ENCODE measurements at places on chromosomes 2 and 18. TPM values are rescaled to one million over a fixed set of nuclear protein-coding genes. Genes with fewer than 3 reads are reported as not detected.
A peak's percentile ranks its signal among the peaks of the same experiment; 100 is the strongest.

Gene ZAP70
- 3.1 TPM for total RNA-seq

Gene TLX2
- total RNA-seq = 0.18 TPM

Gene B3GNT7
- total RNA-seq = 7.0 TPM

Gene ACKR3
- 78.7 TPM for total RNA-seq

Gene INPP1
- 18.4 TPM for total RNA-seq

Gene CNGA3
- total RNA-seq = not detected

Gene CFC1
- not detected for total RNA-seq

Gene FEV
- total RNA-seq = 0.29 TPM

Gene ANKRD36B
- total RNA-seq = 64.5 TPM

- DNase-seq = no peak
These were observed 2.9 kb downstream of the ARPC2 start for GRCh38 chr2:218219934-218220333.

- peak; percentile 24 for DNase-seq
These were observed 17.3 kb downstream of the PARD6G start for GRCh38 chr18:80229766-80230745.

GRCh38 chr2:184370954-184371353 lies 227.4 kb upstream of the ZNF804A start:
- no peak for DNase-seq

DNA sequence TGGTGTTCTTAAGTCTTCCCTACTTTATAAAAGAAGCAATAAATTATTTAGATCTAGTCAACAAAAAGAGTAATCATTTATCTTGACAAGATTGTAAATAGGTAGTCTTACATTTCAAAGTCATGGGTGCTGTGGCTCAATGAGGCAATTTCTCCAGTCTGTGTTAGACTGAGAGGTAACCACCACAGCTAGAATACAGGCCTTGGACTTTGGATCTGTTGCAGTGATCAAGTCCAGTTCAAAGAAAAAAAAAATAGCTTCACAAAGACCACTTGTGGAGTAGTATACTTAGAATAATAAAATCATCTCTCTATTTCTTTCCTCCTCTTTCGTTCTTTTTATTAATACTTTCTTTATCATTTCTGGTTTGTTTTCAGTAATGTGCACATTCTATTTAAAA lies 93.1 kb upstream of the FSIP2 start:
- DNase-seq = no peak

- no peak for DNase-seq
These were observed 288.3 kb upstream of the FBXO11 start for GRCh38 chr2:48194641-48195040.

GRCh38 chr2:81093031-81093430 lies 788.5 kb upstream of the LRRTM1 start:
- no peak for DNase-seq

DNA sequence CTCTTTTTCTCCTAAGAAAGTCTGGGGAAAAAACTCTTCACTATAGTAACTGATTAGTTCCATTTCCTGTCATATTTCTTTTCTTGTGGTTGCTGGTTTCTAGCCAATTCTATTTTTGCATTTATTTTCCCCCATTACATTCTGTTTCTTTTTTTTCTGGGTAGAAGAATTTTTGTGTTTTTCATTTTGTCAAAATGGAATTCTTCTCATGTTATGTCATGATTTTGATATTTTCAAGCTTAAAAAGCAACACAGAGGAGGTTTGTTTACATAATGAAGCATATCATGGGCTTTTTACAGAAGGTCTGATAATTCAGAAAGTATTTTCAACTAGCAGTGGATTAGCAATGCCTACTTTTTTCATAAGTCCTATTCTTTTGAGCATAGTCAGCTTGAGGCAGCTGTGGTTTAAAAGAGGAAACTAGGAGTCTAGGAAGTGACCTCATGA lies 102.0 kb downstream of the MAP2 start:
- DNase-seq = no peak

GRCh38 chr2:69817729-69818501 lies 11.5 kb upstream of the GMCL1 start:
- no peak for DNase-seq

- DNase-seq = no peak
These were observed 124.8 kb downstream of the DYM start for GRCh38 chr18:49335677-49336076.

- DNase-seq = no peak
These were observed 154.2 kb downstream of the ATP9B start for GRCh38 chr18:79223431-79223830.

- DNase-seq = no peak
These were observed 29.9 kb upstream of the L3MBTL4 start for GRCh38 chr18:6444466-6445228.

GRCh38 chr2:149597668-149598326 lies 10.2 kb upstream of the MMADHC start:
- peak; percentile 45 for DNase-seq

DNA sequence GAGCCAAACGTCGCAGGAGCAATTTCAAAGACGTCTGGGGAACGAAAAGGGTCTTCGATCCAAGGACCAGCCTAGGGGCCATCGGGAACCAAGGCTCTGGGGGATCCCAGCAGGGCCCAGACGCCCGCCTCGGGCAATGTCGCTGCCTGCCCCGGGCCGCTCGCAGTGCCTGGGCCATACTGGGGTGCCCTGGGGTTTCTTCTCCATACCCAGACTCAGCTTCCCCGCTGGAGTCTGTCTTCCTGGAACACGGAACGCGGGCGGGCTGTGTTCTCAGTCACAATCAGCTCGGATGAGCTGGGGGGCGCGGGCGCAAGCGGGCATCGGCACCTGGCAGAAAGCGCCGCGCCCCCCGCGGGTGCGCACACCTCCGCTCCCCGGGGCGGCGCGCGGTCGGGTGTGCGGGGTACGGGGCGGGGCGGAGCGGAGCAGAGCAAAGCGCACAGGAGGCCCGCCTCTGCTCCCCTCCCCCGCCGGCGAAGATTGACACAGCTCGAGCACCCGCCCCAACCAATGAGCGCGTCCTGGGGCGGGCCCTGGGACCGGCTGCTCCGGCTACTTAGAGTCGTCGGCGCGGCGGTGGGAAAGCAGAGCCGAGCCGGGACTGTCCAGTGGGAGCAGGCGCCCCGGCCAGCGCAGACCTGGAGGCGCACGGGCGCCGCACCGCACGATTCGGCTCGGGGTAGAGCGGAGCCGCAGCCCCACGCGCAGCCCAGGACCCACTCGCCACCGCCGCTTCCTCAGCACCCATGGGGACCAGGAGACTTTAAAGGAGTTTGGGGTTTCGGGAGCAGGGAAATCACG lies at the start of gene LRATD1:
LRATD1 (plus strand) TSS at position 585 of the 804 bp plus-strand sequence. CDS start 1,263 bp downstream, outside the sequence.
- DNase-seq = peak; percentile 91

DNA sequence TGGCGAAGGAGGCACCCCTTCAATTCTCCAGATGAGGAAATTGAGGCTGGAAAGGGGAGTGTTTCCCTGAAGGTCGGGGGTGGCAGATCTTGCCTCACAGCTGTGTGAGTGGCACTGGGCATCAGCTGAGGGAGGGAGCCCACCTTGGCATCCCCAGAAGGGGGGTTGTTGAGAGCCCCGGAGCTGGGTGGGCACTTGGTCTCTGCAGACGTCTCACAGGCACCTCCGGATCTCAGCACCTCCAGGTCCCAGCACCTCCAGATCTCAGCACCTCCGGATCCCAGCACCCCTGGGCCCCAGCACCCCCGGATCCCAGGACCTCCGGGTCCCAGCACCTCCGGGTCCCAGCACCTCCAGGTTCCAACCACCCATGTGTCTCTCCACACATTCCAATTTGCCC lies 137.9 kb downstream of the NFATC1 start:
- no peak for DNase-seq

DNA sequence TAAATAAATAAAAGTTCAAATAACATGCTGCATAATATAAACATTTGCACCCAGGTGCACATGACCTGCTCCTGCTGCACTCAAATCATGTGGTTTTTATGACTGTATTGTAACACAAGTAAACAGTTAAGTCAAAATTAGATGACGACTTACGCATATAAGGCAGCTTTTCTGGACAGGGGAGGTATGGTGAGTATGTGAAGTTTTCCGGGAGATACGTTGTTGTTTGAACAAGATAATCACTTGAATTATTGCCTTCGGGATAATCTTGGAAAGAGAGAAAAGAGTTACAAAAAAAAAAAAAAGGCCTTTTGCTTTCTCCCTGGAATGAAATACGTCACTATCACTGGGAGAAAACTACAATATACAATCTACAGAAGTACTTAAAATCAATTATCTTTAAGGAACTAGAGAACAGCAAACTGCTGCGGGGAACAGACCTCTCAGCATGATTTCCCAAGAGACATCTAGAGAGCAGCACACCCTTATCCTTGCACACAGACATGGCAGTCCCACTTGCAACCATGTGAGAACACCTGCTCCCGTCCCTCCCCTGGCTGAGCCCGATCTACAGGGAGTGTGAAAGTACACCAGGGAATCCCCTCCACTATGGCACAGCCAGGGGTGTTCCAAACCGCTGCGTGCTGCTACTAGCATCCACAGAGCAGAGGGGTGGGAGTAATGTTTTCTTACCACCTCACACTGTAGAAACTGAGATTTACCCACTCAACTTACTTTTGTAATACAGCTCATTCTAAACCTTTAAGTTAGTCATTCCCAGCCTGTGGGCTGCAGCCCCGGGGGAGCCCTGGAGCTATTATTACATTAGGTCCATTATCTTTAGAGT lies 26.3 kb downstream of the B4GALT6 start:
- no peak for DNase-seq

GRCh38 chr2:74332550-74333174 lies 10.6 kb downstream of the SLC4A5 start:
- DNase-seq = no peak

- DNase-seq = no peak
These were observed 9.5 kb upstream of the ZBTB7C start for GRCh38 chr18:48418539-48419276.

DNA sequence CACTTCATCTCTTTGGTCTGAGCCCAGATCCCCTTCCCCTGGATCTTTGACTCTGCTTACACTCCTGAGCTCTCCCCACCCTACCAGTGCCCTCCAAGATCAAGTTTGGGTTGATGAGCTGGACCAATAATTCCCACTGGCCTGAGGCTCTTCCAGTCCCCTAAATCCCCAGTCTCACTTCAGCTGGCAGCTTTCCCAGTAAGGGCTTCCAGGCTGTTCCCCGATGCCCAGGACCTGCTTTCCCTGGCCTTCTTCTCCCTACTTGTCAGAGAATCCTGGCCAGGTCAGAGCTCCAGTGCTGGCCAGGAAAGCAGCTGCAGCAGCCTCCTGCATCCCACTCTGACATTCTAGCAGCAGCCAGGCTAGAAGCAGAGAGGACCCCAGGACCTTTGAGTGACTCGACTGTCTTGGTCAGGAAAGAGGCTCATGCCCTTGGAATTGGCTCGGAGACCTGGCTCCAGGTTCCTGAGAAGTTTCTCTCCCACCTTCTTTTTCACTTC lies 3.5 kb downstream of the WNT6 start:
- no peak for DNase-seq

DNA sequence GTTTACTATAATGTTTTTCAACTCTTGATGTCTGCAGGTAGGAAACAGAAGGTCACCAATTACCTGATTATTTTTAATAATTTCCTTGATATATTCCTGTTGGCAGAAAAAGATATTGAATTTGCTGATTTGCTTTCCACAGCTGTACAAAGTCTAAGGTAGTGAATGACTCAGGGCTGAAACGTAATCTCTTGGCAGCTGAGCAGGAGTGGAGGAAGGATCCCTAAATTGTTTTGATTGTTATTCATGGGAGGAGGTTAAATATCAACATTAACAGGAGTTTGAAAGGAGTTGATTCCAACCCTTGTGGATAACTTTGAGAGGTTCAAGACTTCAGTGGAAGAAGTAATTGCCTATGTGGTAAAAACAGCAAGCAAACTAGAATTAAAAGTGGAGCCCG lies 345.2 kb upstream of the SLC8A1 start:
- DNase-seq = no peak

- DNase-seq = no peak
These were observed 10.3 kb downstream of the KHK start for GRCh38 chr2:27096748-27097297.

DNA sequence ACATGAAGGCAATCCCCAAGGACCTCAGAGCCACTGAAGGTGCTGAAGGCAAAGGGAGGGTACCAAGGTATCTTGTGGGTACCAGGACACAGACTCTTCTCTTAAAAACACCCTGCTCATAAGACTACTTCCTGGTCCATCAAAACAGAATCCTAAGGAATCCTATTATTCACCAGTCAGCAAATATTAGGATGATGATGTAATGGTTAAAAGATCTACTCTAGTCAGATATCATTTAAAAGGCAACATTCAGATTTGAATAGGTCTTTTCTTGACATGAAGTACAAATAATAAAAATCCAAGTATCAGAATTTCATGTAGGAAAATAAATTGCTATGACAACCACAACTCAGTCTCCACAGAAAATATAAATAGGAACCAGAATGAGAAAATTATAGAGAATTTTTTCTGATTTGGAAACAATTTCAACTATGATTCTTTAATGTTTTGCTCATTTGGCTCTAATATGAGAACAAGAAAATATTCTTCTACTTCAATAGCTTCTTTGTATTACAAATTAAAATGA lies 77.8 kb upstream of the ZNF397 start:
- DNase-seq = no peak

- no peak for DNase-seq
These were observed 496.2 kb downstream of the SATB2 start for GRCh38 chr2:198961547-198961946.

DNA sequence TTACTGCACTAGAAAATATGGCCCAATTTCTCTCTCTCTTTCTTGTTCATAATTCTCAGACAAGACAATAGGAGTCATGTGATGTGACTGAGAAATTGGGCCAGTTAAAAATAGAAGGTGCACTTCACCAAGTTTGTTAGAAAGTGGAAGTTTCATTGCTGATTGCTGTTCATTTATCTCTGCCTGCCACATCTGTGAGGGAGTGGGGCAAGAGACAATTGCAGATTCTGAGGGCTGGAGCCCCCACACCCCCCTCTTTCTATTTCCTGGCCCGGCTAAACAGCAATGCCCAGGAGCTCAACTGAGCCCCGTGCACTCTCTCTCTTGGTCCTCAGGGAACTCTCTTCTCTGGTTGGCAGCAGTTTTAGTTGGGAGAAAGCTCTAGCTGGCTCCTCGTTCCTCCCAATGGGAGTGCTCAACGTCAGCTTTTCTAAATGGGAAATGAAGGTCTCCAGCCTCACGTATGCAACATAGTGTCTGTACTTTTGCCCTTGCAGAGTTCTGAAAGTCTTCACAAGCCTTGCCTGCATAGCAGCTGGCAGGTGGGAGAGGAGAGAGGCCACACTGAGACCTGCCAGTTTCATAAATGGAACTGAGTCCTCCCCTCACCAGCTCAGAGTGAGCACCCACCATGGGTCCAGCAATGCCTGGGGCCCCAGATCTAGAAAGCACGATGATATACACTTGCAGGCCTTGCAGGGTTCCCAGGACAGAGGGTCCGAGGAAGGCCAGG lies 115.7 kb downstream of the MYCN start:
- no peak for DNase-seq

DNA sequence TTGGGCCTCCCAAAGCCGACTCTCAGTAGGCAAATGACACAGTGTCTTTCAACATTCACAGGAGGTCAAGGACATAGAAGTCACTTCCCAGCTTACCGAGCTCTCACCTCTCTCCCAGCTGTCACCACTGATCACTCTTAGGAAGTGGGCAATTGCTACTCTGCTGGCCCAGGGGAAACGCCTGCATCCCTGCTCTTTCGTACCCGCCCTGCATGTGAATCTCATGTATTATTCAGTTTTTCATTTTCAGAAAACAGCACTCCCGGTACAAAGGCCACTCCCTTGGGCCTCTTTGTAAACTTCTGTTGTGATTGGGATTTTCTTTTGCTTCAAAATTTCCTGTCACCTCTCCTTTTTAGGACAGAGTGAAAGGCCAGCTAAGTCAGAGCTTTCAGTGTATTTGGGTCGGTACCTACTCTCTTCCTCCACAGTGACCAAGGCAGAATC lies 15.4 kb downstream of the MRPL44 start:
- no peak for DNase-seq

GRCh38 chr2:82524826-82525225 lies 1934.3 kb downstream of the SUCLG1 start:
- DNase-seq = no peak

- DNase-seq = no peak
These were observed 48.1 kb downstream of the WDR33 start for GRCh38 chr2:127762846-127763245.

All from mesothelial cell of epicardium (in vitro differentiated cells).